Aorta (tissue), 5 donors: ENCODE measurements at places on chromosomes 12 and 14. TPM values are rescaled to one million over a fixed set of nuclear protein-coding genes. Genes with fewer than 3 reads are reported as not detected.

TMPRSS12 gene
- total RNA-seq = not detected

GPR137C gene
- total RNA-seq = 1.7 TPM

MSI1 gene
- total RNA-seq = 1.3 TPM

NINJ2 gene
- total RNA-seq = 11.2 TPM

PRPF40B gene
- total RNA-seq = 28.2 TPM

FAM186B gene
- 0.23 TPM for total RNA-seq

SERPINA10 gene
- total RNA-seq = not detected

LTB4R gene
- 8.2 TPM for total RNA-seq

VRTN gene
- total RNA-seq = not detected

FAM234B gene
- total RNA-seq = 6.8 TPM

SLC25A47 gene
- not detected for total RNA-seq

CLEC9A gene
- total RNA-seq = 0.26 TPM

PSMD9 gene
- 37.2 TPM for total RNA-seq

NIN gene
- 57.7 TPM for total RNA-seq

GZMB gene
- total RNA-seq = 1.6 TPM

TRIP11 gene
- total RNA-seq = 63.5 TPM

RND1 gene
- 3.7 TPM for total RNA-seq

PLEK2 gene
- total RNA-seq = 1.3 TPM

KRT72 gene
- total RNA-seq = not detected

LMNTD1 gene
- total RNA-seq = not detected

EVL gene
- total RNA-seq = 133 TPM

RPGRIP1 gene
- total RNA-seq = 0.39 TPM

CKB gene
- 78.1 TPM for total RNA-seq

SLCO1C1 gene
- 5.1 TPM for total RNA-seq

PRB2 gene
- total RNA-seq = not detected

SOAT2 gene
- total RNA-seq = 0.63 TPM

LRRC9 gene
- total RNA-seq = not detected

SLC6A13 gene
- total RNA-seq = not detected

MYL2 gene
- 0.99 TPM for total RNA-seq

CNTN1 gene
- 4.8 TPM for total RNA-seq

MUCL1 gene
- not detected for total RNA-seq

OTOGL gene
- 0.62 TPM for total RNA-seq

RNF212B gene
- not detected for total RNA-seq

CCDC177 gene
- not detected for total RNA-seq

SLC38A4 gene
- total RNA-seq = 0.65 TPM

LALBA gene
- total RNA-seq = not detected

KRT73 gene
- total RNA-seq = not detected

MGAT4C gene
- 1.0 TPM for total RNA-seq

SSPN gene
- total RNA-seq = 43.9 TPM

MON2 gene
- 106 TPM for total RNA-seq

TBX3 gene
- total RNA-seq = 3.7 TPM

KRT1 gene
- total RNA-seq = 0.51 TPM

ANKRD33 gene
- not detected for total RNA-seq

DIO3 gene
- total RNA-seq = 5.8 TPM

CBX5 gene
- 67.8 TPM for total RNA-seq

MEG3 gene
- total RNA-seq = 246 TPM

PLCZ1 gene
- not detected for total RNA-seq

MANSC4 gene
- total RNA-seq = not detected

FAM181A gene
- total RNA-seq = not detected
